DMS153 (cell line): ENCODE measurements at places on chromosomes 4 and X.

- DNase-seq = no peak
Observed at GRCh38 chrX:48831909-48832291, 3.5 kb downstream of the PCSK1N start.

DNA sequence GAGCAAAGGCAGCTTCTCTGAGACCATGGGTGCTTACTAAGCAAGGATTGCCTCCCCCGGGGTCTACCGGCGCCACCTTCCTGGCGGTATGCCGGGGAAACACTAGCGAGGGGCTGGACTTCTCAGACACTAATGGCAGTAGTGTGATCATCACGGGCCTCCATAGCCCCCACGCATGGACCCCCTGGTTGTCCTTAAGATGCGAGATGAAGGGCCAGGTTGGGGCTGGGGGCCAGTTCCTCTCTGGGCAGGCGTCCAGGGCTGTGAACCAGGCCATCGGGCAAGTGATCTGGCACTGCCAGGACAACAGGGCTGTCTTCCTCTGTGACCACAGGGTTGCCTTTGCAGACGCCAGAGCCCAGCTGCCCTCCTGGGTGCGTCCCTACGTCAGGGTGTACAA is 60.7 kb downstream of the ALPK1 start:
- DNase-seq = no peak

DNA sequence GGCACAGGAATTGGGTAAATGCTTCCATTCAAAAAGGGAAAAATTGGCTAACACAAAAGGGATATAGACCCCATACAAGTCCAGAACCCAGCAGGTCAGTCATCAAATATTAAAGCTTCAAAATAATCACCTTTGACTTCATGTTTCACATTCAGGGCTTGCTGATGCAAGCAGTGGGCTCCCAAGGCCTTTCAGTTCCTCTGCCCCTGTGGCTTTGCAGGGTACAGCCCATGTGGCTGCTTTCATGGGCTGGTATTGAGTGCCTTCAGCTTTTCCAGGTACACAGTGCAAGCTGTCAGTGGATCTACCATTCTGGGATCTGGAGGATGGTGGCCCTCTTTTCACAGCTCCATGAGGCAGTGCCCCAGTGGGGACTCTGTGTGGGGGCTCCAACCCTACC is 253.0 kb downstream of the TECRL start:
- DNase-seq = no peak

DNA sequence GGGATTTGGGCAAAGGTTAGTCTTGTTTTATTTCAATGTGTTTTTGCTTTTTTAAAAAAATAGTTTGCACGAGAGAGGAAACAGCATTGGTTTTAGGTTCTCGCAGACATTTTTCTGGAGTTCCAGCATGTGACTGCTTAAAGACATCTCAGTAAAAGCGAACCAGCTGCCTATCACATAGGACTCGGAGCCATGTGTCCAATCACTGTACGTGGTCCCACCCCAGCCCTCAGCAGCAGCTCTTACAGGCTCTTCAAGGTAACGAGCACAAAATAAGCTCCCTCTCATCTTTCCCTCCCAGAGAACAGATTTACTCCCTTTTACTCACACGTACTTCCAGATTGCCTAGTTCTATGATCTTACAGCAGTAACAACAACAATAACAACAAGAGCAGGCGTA is 68.7 kb downstream of the MCF2 start:
- no peak for DNase-seq

DNA sequence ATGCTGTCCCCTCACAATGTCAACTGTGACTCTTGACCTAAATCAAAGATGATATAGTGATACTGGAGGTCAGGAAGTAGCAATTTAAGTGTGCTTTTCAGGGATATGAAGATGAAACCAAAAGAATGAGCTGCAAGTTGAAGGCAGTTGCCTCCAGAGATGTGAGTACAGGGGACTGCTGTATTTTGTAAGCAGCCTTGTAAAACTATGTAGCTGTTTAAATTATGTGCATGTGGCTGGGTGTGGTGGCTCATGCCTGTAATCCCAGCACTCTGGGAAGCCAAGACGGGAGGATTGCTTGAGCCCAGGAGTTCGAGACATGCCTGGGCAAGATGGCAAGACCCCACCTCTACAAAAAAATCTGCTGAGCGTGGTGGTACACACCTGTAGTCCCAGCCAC is 15.1 kb upstream of the TNIP2 start:
- DNase-seq = no peak

DNA sequence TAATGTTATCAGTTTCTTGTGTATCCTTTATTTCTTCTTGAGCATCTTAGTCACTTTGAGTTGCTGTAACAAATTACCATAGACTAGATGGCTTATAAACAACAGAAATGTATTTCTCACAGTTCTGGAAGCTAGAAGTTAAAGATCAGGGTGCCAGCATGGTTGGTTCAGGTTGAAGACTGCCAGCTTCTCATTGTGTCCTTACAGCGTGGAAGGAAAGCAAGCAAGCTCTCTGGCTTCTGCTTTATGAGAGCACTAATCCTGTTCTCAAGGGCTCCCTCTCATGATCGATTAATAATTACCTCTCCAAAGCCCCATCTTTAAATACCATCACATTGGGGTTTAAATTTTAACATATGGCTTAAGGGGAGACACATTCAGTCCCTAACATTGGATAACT is 497.2 kb downstream of the RAPGEF2 start:
- no peak for DNase-seq
